CD8-positive, alpha-beta memory T cell (primary cell): ENCODE measurements at places on chromosomes 1 and 21.

- no peak for DNase-seq
These were observed 46.3 kb downstream of the CCN1 start for GRCh38 chr1:85626818-85627217.

DNA sequence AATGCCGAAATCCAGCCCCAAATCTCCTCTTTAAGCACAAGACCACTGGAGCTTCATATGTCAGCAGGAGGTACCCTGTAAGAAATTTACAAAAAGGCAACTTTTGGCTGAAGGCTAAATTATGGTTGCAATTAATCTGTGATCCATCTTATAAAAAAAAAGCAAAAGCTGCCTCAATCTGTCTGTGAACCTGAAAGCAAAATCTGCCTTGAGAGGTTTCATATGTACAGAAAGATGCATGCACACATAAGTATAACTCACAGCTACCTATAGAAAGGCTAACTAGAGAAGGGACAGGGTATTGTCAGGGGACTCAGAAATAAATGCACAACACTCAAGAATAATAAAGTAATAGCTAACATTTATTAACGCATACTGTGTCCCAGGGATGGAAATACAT, 964.2 kb upstream of the ADGRL2 start:
- DNase-seq: no peak

- no peak for DNase-seq
These were observed 4.4 kb downstream of the PSEN2 start for GRCh38 chr1:226874579-226875425.

GRCh38 chr21:41817228-41817627, 50.4 kb upstream of the RIPK4 start:
- DNase-seq: no peak

DNA sequence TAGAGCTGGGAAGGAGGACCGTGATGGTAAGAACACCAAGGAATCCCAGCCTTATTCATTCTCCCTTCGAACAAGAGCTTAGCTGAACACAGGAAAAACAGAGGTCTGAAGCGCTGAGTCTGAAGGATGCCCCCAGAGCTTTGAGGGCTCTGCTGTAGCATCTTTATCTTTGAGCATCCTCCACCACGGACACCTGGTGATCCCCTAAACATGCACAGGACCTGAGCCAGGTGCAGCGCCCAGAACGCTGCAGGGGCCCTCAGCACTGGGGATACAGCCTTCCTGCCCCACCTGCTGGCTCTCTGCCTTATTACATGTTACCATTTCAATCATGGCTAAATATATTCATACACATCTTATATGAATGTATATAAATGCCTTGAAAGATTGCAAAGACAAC, 7.7 kb upstream of the GPATCH4 start:
- DNase-seq: peak; percentile 39

DNA sequence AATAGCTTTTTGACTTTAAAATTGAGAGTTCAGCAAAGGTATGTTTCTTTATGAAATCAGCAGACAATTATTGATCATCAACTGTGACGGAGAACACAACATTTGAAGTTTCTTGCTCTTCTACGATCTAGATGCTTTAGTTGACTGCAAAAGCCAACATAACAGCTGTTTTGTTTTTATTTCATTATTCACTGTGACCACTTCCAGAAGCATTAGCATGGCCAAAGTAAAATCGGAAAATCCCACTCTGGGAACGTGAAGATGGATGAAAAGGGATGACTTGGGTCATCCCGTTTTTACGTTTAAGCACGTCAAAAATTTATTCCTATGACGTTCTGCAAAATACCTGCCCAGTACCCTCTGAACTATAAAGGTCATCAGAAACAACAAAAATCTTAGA, 833.0 kb upstream of the ADAMTS5 start:
- DNase-seq: no peak

GRCh38 chr1:201019321-201019977, 4.1 kb downstream of the KIF21B start:
- peak; percentile 91 for DNase-seq

DNA sequence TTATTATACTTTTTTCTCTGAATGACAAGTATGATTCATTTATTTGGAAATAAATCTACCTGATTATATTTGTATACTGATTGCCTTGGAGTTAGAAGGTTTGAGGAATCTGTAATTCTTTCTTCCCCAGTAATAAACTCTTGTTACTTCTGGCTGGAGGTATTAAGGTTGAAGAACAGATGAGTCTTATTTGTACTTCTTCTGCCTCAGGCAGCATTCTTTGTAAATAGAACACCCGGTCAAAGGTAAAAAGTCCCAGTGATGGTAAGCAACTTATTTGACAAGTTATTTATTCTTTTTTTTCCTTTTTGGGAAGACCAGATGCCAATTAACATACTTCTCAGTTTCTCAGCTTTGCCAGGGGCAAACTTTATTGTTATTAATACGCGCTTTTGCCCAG, 12.9 kb downstream of the SNX27 start:
- DNase-seq: no peak

GRCh38 chr1:43171312-43171875, 696 bp downstream of the EBNA1BP2 start:
- DNase-seq: no peak

- DNase-seq: no peak
These were observed 123.7 kb upstream of the EDN2 start for GRCh38 chr1:41608211-41608610.

DNA sequence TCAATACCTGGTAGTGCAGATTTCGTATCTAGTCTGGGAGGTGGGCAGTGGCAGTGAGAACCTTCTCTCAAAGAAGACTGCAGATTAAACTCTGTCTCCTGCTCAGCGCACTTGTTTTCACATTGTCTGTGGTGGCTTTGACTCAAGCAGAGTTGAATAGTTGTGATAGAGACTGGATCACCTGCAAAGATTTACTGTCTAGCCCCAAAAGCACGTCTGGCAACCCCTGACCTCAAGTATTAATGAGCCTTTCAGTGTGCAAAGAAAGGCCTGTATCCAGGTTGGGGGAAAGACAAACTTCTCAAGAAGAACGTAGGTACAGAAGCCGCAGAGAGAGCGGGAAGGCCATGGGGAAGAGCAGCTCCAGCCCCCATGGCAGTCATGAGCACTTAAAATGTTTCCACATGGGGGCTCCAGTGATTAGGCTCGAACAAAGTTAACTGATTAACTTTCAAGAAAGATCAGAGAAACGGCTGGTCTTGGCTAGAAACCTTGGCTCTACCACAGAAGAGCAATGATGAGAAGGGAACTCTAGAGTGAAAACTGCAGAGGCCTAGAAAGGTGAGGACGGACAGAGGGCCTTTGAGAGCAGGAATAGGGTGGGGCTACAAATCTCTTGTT, 15.2 kb downstream of the HENMT1 start:
- peak; percentile 51 for DNase-seq

DNA sequence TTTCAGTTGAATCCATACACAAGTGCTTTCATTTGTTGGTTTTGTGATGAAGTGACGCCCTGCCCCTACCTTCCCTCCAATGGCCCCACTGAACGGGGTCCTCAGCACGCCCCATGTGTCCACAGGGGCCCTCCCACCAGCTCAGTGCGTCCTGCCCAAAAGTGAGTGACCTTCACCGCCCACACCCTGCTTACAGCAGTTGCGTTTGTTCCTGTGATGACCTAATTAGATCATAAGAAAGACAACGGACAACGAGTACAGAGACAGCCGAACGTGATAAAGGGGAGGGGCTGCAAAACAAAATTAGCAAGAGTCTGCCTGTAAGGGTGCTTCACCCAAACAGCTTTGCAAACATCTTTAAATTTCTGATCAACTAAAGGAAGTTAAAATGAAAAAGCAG, 38.2 kb upstream of the RIPK4 start:
- no peak for DNase-seq

- DNase-seq: no peak
These were observed 133.4 kb downstream of the CASZ1 start for GRCh38 chr1:10662824-10663677.

GRCh38 chr1:246482805-246483568, 24.1 kb downstream of the SMYD3 start:
- DNase-seq: no peak
